Uterine smooth muscle cell (primary cell): ENCODE measurements at places on chromosomes 7 and 10. TPM values are rescaled to one million over a fixed set of nuclear protein-coding genes. Genes with fewer than 3 reads are reported as not detected.

Gene PRRT4
- total RNA-seq = under 0.01 and 0.12 TPM in 2 replicates

Gene FRMPD2
- total RNA-seq = under 0.01 TPM in 1 of 2 replicates, not detected in the other

Gene CYP3A4
- not detected in 2 replicates for total RNA-seq

Gene ALOX5
- not detected in 2 replicates for total RNA-seq

Gene ANLN
- 46.6 and 194 TPM in 2 replicates for total RNA-seq

Gene OR6B1
- under 0.01 TPM in 1 of 2 replicates, not detected in the other for total RNA-seq

Gene CPN1
- not detected in 2 replicates for total RNA-seq

Gene ATG9B
- total RNA-seq = 0.11 and 0.12 TPM in 2 replicates

Gene ZP3
- 0.55 and 0.87 TPM in 2 replicates for total RNA-seq

Gene ADCY1
- total RNA-seq = 0.33 and 0.37 TPM in 2 replicates

Gene CYTH3
- 19.9 and 25.0 TPM in 2 replicates for total RNA-seq

Gene FOXI2
- not detected in 2 replicates for total RNA-seq

Gene HOXA3
- under 0.01 and 1.2 TPM in 2 replicates for total RNA-seq

Gene TMEM176A
- 0.22 TPM in 1 of 2 replicates, not detected in the other for total RNA-seq

Gene GIMAP7
- 0.11 TPM in 1 of 2 replicates, not detected in the other for total RNA-seq

Gene TMEM120A
- total RNA-seq = 25.5 and 27.4 TPM in 2 replicates

Gene AKR1D1
- total RNA-seq = under 0.01 TPM in 1 of 2 replicates, not detected in the other

Gene CYP2C9
- not detected in 2 replicates for total RNA-seq

Gene STEAP2
- total RNA-seq = 16.8 and 19.0 TPM in 2 replicates

Gene ZNF239
- total RNA-seq = 8.9 and 9.8 TPM in 2 replicates
